ENCODE measurements at places on chromosomes 11 and 22.

DNA sequence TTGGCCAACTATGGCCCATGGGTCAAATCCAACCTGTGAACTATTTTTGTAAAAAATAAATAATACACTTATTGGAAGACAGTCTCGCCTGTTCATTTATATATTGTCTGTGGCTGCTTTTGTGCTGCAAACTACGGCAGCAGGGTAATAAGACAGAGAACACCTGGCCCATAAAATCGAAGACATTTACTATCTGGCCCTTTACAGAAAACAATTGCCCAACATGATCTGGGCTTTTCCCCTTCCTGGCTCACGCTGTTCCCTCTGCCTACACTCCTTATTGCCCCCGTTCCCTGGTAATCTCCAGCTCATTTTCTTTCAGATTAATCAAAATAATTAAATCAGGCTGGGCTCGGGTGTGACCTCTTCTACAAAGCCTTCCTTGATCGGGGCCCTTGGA lies 5.6 kb downstream of the PLAAT2 start:
- no peak for DNase-seq

DNA sequence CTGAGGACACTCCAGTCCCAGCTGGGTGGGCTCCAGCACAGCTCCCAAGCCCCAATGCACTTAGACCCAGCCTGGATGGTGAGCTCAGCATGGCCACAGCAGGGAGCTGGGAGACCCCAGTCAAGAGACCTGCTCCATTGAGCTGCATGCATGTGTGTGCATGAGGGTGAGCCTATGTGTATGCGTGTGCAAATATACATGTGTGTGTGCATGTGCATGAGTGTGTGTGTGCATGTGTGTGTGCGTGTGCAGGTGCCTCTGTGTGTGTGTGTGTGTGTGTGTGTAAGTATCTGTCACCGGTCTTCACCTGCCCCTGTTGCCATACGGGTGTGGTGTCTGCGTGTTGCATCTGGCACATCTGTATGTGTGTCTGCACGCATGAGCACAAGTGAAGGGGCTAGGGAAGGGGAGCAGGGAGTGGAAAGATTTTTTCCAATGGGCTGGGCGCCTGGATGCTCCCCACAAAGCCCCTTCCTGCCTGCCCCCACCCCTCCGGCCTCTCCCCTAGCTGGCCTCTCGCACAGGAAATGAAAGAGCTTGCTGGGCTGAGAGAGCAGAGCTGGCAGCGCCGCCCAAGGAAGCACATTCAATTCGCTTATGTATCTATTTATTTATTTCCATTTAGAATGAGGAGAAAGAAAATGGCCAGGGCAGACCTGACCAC lies 4.1 kb downstream of the TSPAN32 start:
- DNase-seq, result peak; percentile 27

GRCh38 chr11:122721964-122722266 lies 66.4 kb downstream of the UBASH3B start:
- DNase-seq, result no peak

DNA sequence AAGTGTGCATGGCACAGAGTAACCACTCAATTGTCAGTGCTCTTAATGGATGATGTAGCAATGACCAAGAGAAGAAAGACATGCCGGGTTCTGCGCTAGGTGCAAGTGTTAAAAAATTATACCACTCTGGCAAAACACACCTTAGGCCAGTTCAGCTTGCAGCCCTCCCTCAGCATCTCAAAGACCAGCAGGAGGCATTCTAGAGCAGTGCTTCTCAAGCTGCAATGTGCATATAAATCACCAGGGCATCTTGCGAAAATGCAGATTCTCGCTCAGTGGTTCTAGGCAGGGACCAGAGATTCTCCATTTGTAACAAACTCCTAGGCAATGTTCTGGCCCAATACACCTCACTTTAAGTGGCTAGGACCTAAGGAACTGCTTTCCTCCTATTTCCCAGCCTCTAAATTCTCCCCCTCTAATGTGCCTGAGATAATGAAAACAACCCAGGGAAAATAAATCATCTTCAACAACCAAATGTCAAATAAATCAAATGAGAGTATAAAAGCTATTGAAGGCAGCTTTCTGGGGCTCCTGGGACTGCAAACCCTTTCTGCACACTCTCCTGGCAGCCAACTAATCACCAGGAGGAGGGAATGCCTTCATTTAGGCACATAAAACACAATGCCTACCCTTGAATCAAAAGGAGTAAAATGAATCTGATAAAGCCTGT lies 337.2 kb upstream of the API5 start:
- DNase-seq, result no peak

DNA sequence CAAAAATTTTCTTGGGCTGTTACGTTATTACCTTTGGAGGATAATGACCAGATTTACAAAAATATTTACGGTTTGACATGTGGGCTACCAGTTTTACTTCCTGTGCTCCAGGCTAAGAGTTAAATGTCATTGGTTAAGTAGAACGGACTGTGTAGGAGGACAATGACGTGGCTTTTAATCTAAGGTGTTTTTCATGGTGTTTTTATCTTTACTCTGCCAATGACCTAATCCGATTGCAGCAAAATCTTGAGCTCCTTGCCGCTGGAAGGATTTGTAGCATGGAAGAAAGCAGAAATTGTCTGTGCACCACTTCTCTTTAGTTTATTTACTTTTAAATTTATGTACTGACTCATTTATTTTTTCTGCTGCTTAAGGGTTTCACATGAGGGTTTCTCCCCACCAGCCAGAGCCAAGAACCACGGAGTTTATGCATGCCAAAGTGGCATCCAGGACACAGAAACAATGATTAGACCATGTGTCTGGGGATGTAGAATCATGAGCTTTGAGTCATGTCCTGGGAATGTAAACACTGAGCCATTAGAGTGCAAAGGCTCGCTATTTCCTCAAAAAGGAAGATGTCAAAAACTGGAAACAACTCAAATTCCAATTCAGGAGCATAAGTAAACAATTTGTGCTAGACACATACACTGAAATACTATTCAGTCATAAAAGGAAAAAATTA lies 1.9 kb upstream of the CARD16 start:
- no peak for DNase-seq

DNA sequence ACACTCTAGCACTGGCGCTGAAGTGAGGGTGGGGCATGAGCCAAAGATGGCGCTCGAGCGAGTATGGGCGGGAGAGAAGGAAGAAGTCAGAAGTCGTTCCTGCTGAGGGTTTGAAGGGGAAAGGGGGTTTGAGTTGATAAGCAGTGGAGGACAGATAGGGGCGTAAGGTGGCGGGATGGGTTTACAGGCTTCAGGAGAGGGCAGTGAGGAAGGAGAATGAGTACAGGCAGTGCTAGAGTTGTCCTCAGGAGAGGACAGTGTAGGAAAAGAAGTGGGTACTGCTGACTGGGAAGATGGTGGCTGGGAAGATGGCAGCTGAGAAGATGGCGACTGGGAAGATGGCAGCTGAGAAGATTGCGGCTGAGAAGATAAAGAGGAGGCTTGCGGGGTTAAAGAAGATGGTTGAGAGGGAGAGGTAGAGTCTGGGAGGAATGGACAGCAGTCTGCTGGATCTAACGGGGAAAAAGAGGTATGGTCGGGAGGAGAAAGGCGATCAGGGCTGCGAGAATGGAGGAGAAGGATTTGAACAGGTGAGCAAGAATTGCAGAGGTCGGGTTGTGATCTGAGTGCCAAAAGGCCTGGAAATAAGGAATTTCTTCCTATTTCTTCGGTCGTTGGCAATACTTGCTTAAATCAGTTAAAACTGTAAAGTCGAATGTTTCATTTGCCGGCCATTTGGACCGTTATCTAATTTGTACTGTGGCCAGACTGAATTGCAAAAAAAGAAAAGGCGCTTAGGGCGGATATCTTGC lies 5.2 kb downstream of the PPFIBP2 start:
- DNase-seq, result no peak

GRCh38 chr11:12729941-12730340 lies 55.7 kb downstream of the TEAD1 start:
- DNase-seq, result no peak

DNA sequence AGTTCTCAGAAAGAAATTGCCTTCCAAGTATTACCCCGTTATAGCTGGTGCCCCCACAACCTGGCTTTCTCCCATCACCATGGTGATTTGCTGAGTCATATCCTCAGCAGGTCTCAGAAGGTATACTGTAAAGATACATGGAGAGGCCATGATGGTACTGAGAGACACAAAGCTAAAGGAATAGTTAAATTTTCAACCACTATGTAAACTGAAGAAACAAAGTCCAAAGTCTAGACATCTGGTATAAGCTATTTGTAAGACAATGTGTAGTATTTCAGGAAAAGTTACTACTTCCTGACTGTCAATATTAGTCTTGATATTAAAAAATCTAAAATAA lies 377.1 kb downstream of the DCDC1 start:
- no peak for DNase-seq

DNA sequence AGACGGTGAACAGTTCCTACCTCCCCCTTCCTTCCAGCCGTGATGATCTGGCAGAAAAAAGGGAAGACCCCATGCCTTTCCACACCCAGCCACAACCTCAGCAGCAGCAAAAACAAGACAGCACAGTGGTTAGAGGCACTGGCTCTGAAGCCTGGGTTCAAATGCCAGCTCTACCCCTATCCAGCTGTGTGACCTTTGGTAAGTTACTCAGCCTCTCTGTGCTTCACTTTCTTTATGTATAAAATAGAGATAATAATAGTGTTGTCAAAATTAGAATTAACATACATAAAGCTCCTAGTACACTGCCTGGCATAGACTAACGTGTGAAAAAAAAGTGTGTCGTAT lies 4.2 kb downstream of the NRXN2 start:
- DNase-seq, result no peak

GRCh38 chr11:45233121-45233803 lies 52.9 kb downstream of the SYT13 start:
- DNase-seq, result peak; percentile 69

- peak; percentile 69 for DNase-seq
Observed at GRCh38 chr11:124740277-124740882, 638 bp downstream of the NRGN start.

DNA sequence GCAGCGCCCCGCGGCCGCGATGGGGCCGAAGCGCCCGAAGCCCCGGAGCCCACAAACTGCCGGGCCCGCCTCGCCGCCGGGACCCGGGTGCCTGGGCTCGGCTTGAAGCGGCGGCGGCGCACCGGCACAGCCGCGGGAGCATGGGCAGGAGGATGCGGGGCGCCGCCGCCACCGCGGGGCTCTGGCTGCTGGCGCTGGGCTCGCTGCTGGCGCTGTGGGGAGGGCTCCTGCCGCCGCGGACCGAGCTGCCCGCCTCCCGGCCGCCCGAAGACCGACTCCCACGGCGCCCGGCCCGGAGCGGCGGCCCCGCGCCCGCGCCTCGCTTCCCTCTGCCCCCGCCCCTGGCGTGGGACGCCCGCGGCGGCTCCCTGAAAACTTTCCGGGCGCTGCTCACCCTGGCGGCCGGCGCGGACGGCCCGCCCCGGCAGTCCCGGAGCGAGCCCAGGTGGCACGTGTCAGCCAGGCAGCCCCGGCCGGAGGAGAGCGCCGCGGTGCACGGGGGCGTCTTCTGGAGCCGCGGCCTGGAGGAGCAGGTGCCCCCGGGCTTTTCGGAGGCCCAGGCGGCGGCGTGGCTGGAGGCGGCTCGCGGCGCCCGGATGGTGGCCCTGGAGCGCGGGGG lies 346 bp downstream of the FJX1 start:
- peak; percentile 12 for DNase-seq

Measured in activated naive CD8-positive, alpha-beta T cell treated with anti-CD3 and anti-CD28 coated beads, Interleukin-2, amount 50 U/mL, for 24 hours (primary cell).